ENCODE measurements at places on chromosomes 4 and X.

- ATAC-seq: no peak
Measured at GRCh38 chr4:24203926-24204325, 314.1 kb upstream of the PPARGC1A start.

- no peak for ATAC-seq
Measured at GRCh38 chrX:72262077-72262476, 15.0 kb downstream of the RPS4X start.

DNA sequence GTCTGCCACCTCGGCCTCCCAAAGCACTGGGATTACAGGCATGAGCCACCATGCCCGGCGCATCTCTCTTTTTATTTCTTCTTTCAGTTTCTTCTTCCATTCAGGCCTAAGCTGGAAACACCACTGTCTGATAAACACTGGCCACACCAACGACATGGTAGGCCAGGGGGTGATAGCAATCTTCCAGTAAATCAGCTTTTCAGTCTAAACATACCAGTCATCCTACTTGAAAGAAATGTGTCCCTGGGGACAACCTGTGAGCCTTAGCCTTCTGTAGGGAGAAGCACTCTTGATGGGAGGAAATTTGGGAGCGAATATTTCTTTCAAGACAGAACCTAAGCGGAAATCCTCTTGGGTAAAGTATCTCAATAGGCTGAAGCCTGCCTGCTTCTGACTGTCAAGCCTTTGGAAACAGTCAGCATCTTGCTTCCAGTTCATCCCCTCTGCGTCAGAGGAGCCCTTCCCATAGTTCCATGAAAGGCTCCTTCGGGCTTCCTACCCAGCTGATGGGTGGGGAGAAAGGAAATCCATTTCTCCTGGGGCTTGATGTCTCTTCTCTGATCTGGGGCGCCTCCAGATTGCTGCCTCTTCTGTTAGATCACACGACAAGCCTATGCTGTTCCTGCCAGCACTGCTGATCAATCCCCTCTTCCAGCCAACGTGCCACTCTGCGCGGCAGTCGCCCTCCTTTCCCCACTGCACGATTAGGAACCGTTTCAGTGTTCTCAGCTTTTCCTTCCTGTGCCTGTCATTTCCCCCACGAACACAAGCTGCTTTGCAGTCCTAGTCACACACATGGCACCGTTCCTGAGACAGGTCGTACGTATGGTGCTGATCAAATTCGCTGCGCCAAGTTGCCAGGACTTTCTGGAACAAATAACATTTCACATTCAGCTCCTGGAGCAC is 49.5 kb upstream of the CBR4 start:
- ATAC-seq: no peak

GRCh38 chr4:182918791-182919302 is 1.7 kb upstream of the DCTD start:
- ATAC-seq: no peak

DNA sequence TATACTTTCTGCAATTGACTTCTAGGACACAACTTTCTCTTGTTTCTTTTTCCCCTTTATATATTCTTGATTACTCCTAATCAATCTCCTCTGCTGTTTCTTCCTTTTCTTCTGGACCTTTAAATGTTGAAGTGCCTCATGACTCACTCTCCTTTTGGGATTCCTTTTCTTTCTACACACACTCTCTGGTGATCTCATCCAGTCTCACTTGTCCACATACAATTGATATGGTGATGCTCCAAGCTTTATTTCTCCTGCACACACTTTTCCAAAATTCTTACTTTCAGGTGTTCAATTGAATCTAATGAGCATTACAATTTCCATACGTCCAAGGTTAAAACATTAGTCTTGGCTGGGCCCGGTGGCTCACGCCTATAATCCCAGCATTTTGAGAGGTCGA is 794.8 kb upstream of the EPHA5 start:
- ATAC-seq: no peak

- peak; percentile 13 for ATAC-seq
Measured at GRCh38 chrX:154490021-154490413, 412 bp downstream of the SLC10A3 start.

- no peak for ATAC-seq
Measured at GRCh38 chr4:80081566-80081965, 8.5 kb upstream of the ANTXR2 start.
